ENCODE measurements at places on chromosomes 3 and 15.
A peak's percentile ranks its signal among the peaks of the same experiment; 100 is the strongest.

DNA sequence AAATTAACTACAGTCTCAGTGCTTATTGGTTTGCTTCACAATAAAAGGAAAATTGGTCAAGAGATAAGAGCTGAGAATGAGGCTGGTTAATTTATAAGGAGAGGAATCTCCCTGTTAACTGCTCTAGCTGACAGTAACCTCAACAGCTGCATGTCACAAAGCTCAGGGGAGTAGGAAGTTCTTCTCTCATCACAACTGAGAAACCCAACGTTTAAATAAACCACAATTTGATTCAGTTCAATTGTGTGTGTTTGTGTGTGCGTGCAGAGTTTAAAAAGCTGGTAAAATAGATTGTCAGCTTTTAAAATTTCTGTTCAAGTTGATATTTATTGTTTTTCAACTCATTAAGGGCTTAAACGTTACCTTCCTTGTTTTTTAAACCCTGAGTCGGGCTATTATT lies 3.5 kb upstream of the TGFBR2 start:
- DNase-seq, result no peak

- no peak for DNase-seq
Measured at GRCh38 chr3:143207338-143207961, 87.9 kb downstream of the CHST2 start.

- no peak for DNase-seq
Measured at GRCh38 chr3:12797124-12797891, 828 bp downstream of the CAND2 start.

- DNase-seq, result no peak
Measured at GRCh38 chr15:101142711-101143110, 109.1 kb downstream of the CHSY1 start.

DNA sequence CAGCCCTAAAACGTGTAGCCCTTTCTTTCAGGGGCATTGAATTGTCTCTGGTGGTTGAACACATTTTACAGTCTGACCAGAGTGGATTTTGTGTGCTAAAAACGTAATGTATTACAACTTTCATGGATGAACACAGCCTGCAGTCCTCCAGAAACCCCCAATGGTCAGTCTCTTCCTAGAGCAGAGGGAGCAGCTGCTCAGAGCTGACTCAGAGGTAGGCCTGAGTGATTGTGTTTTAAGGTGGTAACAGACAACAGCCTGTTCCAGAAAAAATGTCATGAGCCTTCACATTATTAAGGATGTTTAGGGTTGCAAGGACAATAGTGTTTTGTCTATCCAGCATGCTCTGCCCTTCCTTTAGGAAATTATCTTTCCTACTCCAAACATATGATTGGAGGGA lies 34.5 kb upstream of the CTNNB1 start:
- DNase-seq, result no peak

- no peak for DNase-seq
Measured at GRCh38 chr3:121592856-121593702, at the start of gene FBXO40. Gene FBXO40, plus strand, starts transcription at chr3:121593379. Its CDS starts 27,197 bp downstream, at chr3:121620576.

GRCh38 chr3:180657094-180657493 lies 22.2 kb downstream of the CCDC39 start:
- DNase-seq, result no peak

- no peak for DNase-seq
Measured at GRCh38 chr3:194133661-194134230, 2.2 kb upstream of the HES1 start.

GRCh38 chr3:14810801-14811661 lies 7.7 kb upstream of the FGD5 start:
- no peak for DNase-seq

GRCh38 chr3:133474817-133475216 lies 75.0 kb downstream of the BFSP2 start:
- no peak for DNase-seq

- DNase-seq, result no peak
Measured at GRCh38 chr15:31392761-31393401, 66.2 kb downstream of the KLF13 start.

DNA sequence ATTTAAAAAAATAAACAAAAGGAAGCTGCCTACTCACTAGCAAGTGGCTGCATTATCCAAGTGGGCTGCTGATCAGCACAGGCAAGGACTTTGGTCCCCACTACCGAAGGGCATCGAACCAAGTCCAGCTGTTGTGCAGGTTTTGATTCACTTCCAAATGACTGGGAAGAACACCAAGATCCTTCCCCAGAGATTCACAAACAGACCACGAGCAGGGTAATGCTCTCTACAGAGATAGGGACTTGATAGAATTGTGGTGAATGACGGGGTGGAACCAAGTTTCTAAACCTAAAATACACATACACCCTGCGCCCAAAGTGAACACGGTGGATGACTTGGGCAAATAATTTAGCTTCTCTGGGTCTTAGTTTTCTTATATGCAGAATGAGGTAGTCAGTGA lies 203.7 kb upstream of the ICE2 start:
- DNase-seq, result peak; percentile 25

DNA sequence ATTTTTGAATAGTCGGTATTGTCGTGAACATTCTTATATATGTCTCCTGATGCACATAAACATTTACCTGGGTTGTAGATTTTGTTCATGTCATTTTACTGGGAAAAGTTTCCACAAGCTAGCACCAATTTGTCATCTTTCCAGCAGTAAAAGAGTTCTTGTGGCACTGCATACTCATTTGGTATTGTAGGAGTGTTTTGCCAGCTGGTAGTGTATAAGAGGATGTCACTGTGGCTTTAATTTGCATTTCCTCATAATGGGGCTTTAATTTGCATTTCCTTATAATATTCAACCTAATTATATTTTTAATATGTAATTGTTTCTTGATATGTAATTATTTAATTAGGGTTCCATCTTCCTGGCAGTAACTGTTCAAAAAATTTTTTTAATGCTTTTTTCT lies 21.2 kb upstream of the TNFSF10 start:
- no peak for DNase-seq

GRCh38 chr3:154112146-154112852 lies 8.9 kb upstream of the ARHGEF26 start:
- DNase-seq, result no peak

DNA sequence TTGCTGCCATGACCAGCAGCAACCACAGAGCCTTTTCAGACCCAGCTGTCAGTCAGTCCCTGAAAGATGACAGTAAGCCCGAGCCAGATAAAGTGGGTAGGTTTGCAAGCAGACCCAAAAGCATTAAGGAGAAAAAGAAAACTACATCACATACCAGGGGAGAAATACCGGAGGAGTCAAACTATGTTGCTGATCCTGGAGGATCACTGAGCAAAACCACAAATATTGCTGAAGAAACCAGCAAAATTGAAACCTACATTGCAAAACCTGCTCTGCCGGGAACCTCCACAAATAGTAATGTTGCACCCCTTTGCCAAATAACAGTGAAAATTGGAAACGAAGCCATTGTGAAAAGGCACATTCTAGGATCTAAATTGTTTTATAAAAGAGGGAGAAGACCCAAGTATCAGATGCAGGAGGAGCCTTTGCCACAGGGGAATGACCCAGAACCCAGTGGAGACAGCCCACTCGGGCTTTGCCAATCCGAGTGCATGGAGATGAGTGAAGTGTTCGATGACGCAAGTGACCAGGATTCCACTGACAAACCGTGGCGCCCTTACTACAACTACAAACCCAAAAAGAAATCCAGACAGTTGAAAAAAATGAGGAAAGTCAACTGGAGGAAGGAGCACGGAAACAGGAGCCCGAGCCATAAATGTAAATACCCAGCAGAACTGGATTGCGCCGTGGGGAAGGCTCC lies 42.1 kb upstream of the RASA2 start:
- no peak for DNase-seq

DNA sequence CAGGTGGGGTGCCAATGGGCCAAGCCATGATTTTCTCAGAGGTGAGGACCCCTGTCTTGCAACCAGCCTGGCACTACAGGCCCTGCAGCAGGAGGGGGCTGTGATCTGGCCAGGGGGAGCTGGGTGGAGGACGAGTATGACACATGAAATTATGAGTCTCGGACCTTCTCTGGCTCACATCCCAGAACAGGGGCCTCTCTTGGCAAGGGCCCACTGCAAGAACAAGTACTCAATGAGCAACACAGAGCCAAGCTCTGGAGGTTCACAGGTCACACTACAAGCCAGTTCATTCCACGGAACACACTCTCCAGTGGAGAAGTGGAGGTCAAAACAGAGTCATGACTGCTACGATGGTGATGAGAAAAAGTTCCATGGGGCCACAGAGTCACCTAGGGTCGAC lies 28.3 kb downstream of the CCDC32 start:
- DNase-seq, result no peak
